Kidney (tissue), 22 donors: ENCODE measurements at places on chromosomes 11 and 22.

DNA sequence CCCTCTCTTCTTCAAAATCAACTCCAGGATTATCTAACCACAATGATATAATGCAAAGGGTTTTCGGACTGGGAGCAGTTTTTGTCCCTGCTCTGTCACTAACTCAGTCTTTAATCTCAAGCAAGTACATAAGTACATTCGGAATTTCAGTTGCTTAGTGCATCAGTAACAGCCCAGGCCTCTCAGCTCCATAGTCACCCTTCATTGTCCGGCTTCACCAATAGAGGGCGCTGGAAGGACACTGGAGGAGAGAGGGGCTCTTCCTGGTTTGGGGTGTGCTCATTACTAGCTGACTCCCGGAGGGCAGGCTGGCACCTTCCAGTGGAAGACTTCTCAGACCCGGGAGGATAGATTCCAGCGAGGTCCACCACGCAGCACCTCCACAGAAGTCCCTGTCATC, 90.4 kb upstream of the PDGFD start:
- peak; percentile 37 for DNase-seq

- DNase-seq: no peak
Observed at GRCh38 chr11:17238377-17238776, 30.6 kb upstream of the PIK3C2A start.

DNA sequence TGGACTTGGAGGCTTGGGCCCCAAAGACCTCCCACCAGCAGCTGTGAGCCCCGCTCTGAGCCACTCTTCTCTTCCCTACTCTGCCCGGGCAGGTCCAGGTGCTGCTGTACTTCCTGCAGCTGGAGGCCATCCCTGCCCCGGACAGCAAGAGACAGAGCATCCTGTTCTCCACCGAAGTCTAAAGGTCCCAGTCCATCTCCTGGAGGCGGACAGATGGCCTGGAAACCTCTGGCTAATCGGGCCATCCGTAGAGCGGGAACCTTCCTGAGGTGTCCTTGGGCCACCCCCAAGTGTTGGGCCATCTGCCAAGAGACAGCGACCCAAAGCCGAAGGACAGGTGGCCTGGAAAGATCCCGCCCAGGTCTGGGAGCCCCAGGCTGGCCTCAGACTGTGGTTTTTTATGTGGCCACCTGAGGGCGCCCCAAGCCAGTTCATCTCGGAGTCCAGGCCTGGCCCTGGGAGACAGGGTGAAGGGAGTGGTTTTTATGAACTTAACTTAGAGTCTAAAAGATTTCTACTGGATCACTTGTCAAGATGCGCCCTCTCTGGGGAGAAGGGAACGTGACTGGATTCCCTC, 135.1 kb downstream of the BCR start:
- peak; percentile 82 for DNase-seq

- DNase-seq: no peak
Observed at GRCh38 chr22:43270314-43270908, 72.8 kb downstream of the SCUBE1 start.

GRCh38 chr22:19548964-19549363, 24.8 kb upstream of the CLDN5 start:
- no peak for DNase-seq

DNA sequence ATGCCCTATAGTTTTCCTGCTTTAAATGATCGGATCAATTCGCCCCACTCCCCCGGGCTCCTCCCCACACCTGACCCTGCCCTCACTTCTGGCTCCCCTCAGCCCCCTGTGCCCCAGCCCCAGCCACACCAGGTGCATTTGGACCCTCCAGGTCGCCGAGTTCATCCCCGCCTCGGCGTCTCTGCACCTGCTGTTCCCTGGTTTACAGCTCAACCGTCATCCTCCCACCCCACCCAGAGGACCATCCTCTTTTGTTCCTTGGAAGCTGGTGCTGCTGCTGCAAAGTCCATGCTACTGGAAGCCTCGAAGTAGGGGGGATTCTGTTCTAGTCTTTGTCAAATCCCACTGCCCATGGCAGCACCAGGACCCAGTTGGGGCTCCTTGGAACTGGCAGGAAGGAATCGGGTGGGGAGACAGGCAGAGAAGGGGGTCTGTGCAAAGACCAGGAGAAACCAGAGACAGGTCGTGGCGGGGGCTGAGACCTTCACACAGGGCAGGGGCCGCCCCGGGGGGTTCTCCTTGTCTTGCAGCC, 4.5 kb upstream of the MUC5B start:
- no peak for DNase-seq

GRCh38 chr22:49728570-49729271, 99.0 kb downstream of the BRD1 start:
- DNase-seq: no peak

- no peak for DNase-seq
Observed at GRCh38 chr22:32044913-32045312, 1.9 kb downstream of the SLC5A1 start.

DNA sequence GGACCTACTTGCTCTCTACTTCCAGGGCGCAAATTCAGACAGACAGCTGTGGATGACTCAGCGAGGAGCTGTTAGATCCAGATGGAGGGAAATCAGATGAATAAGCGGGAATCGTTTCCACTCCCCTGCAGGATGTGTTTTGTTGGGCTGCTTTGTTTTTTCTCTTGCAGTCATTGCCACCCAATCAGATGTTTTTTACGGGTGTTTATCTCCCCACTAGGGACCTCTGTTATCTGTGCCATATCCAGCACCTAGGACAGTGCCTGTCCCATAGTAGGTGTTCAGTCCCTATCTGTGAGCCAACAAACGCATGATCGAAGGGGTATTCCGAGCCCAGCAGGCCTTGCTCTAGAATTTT, 51.1 kb upstream of the PARVG start:
- DNase-seq: no peak

- no peak for DNase-seq
Observed at GRCh38 chr22:25839755-25840154, 97.8 kb downstream of the MYO18B start.

- peak; percentile 91 for DNase-seq
Observed at GRCh38 chr22:31102441-31103081, 4.8 kb downstream of the SELENOM start.

- peak; percentile 82 for DNase-seq
Observed at GRCh38 chr22:32623943-32624342, 149.3 kb downstream of the FBXO7 start.

DNA sequence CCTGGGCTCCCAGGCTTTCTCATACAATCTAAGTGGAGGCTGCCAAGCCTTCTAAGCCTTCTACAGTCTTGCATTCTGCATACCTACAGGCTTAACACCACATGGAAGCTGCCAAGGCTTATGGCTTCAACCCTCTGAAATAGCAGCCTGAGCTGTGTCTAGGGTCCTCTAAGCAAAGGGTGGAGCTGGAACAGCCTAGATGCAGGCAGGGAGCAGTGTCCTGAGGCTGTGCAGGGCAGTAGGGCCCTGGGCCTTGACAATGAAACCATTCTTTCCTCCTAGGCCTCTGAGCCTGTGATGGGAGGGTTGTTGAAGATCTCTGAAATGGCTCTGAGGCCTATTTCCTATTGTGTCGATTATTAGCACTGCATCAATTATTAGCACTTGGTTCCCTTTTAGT, 150.9 kb upstream of the GRK3 start:
- no peak for DNase-seq

DNA sequence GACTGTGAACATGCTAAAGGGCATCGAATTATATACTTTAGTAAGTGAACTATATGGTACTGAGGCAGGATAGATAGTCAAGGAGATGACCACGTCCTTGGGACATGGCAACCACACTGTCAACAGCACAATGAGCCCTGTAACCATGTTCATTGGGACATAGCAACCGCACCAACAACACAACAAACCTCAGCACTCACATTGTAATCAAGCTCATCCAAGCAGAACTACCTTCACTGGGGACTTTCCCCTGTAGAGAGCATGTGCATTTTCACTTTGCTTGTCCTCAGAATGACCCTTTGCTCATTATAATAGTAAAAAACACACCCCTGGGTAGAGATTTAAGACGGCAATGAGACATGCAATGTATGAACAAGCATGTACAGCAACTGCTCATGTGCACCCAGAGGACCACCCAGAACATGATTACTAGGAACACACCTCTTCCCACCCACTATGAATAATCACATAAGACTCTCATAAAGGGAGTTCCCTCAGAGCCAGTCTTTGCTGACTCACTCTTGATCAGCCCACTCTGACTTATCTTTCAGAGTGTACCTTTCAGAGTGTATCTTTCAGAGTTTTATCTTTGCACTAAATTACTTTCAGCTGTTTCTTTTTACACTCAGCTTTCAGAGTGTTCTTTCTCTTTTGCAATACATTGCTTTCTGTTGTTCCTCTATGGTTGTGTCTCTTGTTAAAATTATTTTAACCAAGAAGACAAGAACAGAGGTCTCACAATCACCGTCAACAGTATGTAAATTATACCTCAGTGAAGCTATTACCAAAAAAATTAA, 4.1 kb upstream of the PLAAT2 start:
- DNase-seq: peak; percentile 92

DNA sequence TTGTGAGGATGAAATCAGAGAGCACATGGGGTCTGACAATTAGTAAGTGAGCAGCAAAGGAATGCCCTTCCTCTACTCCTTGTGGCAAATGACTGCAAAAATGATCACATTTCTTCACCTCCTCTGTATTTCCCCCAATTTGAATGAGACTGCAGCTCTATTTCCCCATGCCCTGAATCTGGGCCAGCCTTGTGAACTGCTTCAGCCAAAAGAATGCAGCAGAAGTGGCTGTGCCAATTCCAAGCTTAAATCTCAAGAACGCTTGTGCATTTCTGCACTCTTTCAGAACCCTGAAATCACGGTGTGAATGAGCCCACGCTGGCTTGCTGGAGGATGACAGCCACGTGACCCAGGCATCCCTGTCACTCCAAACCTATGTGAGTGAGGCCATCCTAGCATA, 9.9 kb downstream of the SLC43A3 start:
- DNase-seq: no peak
